ENCODE measurements at places on chromosomes 12 and 14.
A peak's percentile ranks its signal among the peaks of the same experiment; 100 is the strongest.

GRCh38 chr14:21300892-21301291 is 21.0 kb downstream of the RPGRIP1 start:
- peak; percentile 28 for DNase-seq

GRCh38 chr14:58298477-58299400 is at the start of gene ARID4A:
TSS of gene ARID4A (plus strand) at chr14:58298555. CDS start at chr14:58299855, 1,300 bp downstream.
- peak; percentile 38 for DNase-seq

- DNase-seq = no peak
These were observed 360.9 kb downstream of the KCNH5 start for GRCh38 chr14:62684376-62684775.

- peak; percentile 66 for DNase-seq
These were observed 777 bp downstream of the ZFP36L1 start for GRCh38 chr14:68791902-68792677.

All from GM12865 (cell line).